ENCODE measurements at places on chromosomes 6 and 20.

- no peak for DNase-seq
Observed at GRCh38 chr20:47489448-47489872, 12.2 kb upstream of the NCOA3 start.

DNA sequence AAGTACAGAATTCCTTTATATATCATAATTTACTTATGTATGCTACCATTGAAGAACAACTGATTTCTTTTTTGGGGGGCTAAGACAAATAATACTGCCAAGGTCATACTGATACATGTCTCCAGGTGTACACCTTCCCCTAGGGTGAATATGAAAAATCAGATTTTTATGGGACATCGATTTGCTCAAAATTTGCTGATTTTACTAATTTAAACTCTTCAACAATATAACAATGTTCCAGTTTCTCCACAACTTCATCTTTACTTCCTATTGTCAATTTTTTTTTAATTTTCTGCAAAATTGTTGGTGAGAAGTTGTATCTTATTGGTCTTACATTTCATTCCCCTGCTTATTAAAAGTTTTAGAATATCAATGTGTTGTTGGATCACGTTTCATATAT lies 495.4 kb upstream of the MANEA start:
- DNase-seq, result no peak

- no peak for DNase-seq
Observed at GRCh38 chr20:52190437-52191131, 995 bp downstream of the ZFP64 start.

DNA sequence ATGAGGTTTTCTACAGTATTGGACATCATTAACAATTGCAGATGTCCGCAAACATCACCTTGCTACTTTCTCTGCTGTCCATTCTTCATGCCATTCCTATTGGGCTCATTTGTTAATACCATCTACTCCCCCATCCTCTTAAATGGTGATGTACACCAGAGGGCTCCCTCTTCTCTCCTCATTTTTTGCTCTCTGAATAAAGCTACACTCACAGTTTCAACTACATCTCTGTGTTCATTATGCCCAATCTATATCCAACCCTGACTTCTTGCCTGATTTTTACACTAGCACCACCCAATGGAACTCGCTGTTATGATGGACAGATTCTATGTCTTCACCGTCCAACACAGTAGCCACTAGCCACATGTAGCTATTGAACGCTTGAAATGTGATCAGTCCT lies 288.1 kb upstream of the ID4 start:
- no peak for DNase-seq

DNA sequence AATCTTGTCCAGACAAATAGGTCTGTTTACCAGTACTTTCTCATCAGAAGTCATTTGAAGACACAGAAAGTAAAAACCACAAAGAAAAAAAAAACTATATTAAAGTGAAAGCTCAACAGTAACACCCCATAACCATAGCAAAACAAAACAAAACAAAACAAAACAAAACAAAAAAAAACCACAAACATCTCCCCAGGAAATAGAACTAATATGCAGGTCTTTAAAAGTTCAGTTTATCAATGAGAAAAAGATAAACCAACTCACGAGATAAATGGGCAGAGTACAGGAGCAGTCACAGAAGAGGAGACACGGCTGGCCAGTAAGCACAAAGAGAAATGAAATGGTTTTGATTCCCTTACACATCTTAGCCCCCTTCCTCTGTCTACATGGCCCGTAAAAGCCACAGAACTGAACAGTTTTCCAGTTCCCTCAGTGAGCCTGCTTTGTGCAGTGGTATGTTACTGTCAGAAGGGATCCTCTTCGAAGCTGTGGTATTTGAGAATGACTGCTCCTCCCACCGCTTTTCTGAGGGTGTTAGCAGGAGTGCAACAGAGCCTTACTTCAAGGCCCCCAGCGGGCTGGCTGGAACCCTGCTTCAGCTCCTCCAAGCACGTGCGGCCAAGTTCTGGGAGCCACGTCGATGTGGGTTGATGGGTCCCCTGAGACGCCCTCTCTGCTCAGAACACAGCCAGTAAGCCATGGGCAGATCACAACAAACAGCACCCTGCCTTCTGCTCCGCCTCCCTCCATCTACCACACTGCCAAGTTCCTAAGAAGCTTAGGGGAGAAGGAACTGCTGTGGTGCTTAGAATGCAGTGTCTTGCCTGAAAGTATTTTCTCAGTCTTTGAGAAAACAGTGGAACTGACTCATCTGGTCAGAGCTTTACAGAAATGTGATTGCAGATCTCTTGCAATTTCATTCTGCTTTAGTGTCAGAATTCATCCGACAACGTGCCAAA lies 14.0 kb downstream of the UST start:
- DNase-seq, result peak; percentile 92

- no peak for DNase-seq
Observed at GRCh38 chr20:42792052-42792451, 397.7 kb downstream of the PTPRT start.

DNA sequence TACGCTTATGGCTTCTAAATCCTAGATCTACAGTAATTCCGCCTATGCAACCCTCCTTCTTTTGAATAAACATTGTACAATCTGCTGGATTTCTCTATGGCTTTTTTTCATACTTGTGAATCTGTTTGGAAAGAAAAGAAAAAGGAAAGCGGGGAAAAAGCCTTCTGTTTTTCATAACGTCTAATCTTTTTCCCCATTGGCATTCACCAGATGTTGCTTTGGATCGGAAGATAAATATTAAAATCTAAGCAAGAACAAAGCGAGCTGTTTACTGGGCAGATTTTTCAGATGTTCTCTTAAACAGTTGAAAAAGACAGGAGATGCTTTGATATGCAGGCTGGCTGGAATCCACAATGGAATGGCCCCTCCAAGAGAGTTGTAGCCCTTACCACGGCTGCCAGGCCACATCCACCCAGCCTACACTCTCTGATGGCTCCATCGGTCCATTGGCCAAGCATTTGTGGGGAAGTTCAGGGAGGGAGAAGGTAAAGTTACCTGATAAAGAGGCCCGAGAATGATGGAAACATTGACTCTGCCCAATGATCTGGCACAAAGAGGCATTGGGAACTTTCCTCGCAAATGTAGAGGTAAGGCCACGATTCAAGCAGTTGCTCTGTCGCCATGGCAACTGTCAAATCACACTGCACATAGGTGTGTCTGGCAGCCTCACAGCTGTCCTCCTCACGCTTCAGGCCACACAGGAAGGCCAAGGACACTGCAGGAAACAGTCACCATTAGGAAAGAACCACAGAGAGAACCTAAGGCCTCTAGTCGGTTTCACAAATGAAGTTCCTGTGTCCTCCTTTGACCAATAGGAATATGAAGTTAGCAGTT lies 70.3 kb downstream of the PKHD1 start:
- DNase-seq, result no peak

DNA sequence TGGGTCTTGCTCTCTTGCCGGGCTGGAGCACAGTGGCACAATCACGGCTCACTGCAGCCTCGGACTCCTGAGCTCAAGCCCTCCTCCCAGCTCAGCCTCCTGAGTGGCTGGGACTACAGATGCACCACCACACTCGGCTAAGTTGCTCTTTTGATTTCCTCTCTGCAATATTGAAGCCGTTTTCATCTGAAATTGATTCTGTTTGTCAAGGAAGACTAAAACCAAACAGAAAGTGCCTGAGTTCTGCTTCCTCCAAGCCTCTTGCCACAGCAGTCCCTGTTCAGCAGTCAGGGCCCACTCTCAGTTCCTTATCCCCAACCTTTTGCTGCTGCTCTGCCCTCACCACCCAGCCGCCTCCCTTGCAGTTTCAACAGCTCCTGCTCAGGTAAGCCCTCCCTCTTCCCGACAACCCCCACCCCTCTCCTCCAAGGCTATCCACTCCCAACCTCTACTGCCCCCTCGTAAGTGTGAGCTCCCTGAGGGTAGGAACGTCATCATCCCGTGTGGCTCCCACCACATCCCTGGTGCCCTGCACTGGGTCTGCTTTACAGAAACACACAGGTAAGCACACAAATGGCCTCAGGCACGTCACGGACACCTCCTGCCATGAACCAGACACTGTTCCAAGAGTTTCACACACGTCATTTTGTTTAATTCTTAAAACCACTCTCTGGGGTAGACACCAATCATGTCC lies 70.7 kb upstream of the TAB2 start:
- no peak for DNase-seq

DNA sequence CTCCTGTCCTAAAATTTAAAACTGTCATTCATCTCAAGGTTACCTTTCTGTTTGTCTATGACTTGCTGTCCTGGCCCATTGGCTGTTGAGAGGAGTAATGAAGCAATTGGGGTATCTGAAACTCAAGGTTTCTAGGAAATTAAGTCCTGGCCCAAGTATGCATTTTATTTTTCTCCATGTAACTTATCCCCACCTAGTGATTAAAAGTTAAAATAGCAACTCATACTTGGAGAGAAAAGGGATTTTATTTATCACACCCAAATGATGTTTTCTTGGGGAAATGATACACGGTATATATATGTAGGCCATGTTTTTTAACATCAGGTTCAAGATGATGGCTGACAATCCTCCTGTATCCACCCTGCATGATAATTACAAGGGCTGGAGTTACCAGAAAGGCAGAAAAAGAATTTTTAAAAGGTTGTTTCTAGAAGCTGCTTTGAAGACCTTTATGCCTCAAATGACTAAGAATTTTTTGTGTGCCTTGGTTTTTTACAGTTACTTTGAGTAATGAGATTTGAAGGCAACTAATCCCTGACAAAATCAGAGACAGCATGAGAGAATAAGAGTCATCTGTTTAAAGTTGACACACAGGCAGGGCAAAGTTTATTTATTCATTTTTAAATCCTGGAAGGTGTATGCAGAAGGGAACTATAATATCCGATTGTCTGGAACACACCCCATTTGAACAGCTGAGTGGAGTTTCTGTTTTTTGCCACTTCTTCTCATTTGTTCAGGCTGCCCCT lies 28.9 kb upstream of the C6orf58 start:
- DNase-seq, result no peak

- DNase-seq, result no peak
Observed at GRCh38 chr20:8997701-8998117, 71.2 kb upstream of the PLCB4 start.

- no peak for DNase-seq
Observed at GRCh38 chr6:46651006-46651405, 1.6 kb downstream of the CYP39A1 start.

DNA sequence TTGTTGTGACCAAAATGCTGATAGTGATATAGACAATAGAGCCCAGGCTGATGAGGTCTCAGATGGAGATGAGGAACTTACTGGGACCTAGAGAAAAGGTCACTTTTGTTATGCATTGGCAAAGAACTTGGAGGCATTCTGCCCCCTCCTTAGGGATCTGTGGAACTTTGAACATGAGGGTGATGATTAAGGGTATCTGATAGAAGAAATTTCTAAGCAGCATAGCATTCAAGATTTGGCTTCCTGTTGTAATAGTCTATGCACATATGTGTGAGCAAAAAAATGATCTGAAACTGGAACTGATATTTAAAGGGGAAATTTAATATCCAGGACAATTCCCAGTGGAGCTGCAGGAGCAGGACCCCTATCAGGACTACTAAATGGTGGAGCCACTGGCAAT lies 17.1 kb downstream of the HLA-A start:
- no peak for DNase-seq

DNA sequence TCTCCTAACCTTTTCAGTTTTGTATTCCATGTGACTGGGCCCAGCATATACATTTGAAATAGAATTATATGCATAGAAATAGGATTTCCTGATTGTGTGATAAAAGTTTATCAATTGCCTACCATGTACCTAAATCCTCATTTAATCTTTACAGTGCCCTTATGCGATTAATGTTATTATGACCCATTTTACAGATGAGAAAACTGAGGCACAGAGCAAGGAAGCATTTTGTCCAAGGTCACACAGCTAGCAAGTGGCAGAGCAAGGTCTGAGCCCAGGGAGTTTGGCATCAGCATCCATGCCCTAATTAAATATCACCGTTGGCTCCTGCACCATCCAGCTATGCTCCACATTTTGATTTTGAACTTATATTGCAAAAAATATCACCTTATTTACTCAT lies 28.2 kb upstream of the PAX1 start:
- DNase-seq, result no peak

- no peak for DNase-seq
Observed at GRCh38 chr6:31490115-31490873, 7.7 kb upstream of the MICB start.

DNA sequence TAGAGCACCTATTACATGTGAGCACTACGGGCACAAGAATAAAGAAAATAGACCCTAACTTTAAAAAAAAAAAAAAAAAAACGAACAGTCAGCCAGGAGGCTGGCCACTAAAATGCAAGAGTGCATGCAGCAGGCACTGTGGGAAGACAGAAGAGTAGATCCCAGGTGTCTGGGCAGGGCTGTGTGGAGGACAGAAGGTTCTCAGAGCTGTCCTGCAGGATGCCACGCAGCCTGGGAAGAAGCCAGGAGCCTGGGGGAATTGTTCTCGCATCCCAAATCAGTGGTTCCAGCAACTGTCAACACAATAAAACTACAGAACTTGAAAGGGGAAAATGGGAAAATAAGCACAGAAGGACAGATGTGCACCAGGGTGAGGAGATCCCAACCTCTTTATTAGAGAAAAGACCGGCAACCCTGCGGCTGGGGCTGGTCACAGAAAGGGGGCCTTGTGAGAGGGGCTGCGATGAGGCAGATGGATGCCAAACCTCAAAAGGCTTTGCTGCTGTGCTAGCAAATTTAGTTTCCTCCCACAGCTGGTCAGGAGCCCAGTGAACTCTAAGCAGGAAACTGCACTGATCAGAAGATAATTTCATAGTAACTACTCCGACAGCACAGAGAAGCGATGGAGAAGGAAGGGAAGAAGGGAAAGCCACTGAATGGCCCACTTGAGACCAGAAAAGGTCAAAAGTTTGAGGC lies 30.9 kb downstream of the MAP3K5 start:
- DNase-seq, result no peak

- DNase-seq, result no peak
Observed at GRCh38 chr20:19003366-19004336, 190.1 kb downstream of the SCP2D1 start.

DNA sequence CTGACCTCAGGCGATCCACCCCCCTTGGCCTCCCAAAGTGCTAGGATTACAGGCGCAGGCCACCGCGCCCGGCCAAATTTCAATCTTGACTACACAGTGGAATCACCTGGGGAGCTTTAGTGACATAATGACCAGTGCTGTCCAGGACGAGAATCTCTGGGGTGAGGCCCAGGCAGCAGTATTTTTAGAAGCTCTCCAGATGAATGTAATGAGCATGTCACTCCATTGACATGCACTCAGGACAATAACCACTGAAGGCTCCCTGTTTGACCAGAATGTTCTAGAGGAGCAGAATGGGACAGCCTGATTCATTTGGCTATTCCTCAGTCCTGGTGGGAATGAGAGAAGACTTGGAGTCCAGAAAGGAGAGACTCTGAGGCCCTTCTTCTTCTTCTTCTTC lies 39.2 kb downstream of the SRSF3 start:
- no peak for DNase-seq

- no peak for DNase-seq
Observed at GRCh38 chr6:167244064-167244960, 46.8 kb upstream of the UNC93A start.

GRCh38 chr6:16316741-16317251 lies 78.4 kb downstream of the GMPR start:
- no peak for DNase-seq

GRCh38 chr6:122713138-122713537 lies 66.4 kb upstream of the FABP7 start:
- DNase-seq, result no peak

GRCh38 chr6:62978920-62979319 lies 232.3 kb upstream of the FKBP1C start:
- no peak for DNase-seq

Data from fibroblast of skin of left biceps (primary cell).